Esophagus squamous epithelium (tissue), 5 donors: ENCODE measurements at places on chromosomes 7 and 10.

GRCh38 chr10:14302035-14302434, 28.7 kb downstream of the FRMD4A start:
- DNase-seq = no peak

GRCh38 chr10:88417387-88418030, 165.6 kb downstream of the RNLS start:
- no peak for DNase-seq

- DNase-seq = no peak
These were observed 104.1 kb downstream of the LHPP start for GRCh38 chr10:124565565-124566221.

- DNase-seq = no peak
These were observed 127.0 kb upstream of the PLXDC2 start for GRCh38 chr10:19689231-19689630.

GRCh38 chr7:103031024-103031423, 43.6 kb downstream of the FBXL13 start:
- DNase-seq = no peak

- no peak for DNase-seq
These were observed 346.6 kb downstream of the IPMK start for GRCh38 chr10:57921140-57921539.

GRCh38 chr10:88028654-88029053, 165.2 kb downstream of the PTEN start:
- no peak for DNase-seq

- DNase-seq = no peak
These were observed 27.7 kb downstream of the RAMP3 start for GRCh38 chr7:45185028-45185863.
